Adrenal gland (tissue), 19 donors: ENCODE measurements at places on chromosomes 4 and X. TPM values are rescaled to one million over a fixed set of nuclear protein-coding genes. Genes with fewer than 3 reads are reported as not detected.

The UCP1 gene
- 1.3 TPM for polyA plus RNA-seq

The SLC26A1 gene
- 2.5 TPM for polyA plus RNA-seq

The COL4A6 gene
- 0.67 TPM for polyA plus RNA-seq

The ETDA gene
- polyA plus RNA-seq = not detected

The CHIC1 gene
- 5.3 TPM for polyA plus RNA-seq

The ATOH1 gene
- not detected for polyA plus RNA-seq

The VCX3B gene
- not detected for polyA plus RNA-seq

The ASB5 gene
- not detected for polyA plus RNA-seq

The MID1 gene
- polyA plus RNA-seq = 5.4 TPM

The NLGN4X gene
- polyA plus RNA-seq = 1.5 TPM

The MAOA gene
- 15.5 TPM for polyA plus RNA-seq
